ENCODE measurements at places on chromosomes 7 and 10. TPM values are rescaled to one million over a fixed set of nuclear protein-coding genes. Genes with fewer than 3 reads are reported as not detected.
A peak's percentile ranks its signal among the peaks of the same experiment; 100 is the strongest.

DNA sequence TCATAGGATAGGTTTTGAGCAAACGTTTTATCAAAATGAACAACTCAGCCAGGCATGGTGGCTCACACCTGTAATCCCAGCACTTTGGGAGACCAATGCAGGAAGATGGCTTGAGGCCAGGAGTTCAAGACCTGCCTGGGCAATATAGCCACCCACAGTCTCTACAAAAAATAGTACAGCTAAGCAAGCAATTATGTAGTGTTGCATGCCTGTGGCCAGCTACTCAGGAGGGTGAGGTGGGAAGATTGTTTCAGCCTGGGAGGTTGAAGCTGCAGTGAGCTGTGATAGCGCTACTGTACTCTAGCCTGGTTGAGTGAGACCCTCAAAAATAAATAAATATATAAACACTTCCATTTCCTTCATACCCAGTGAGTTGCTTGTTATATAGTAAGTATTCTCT, 67.1 kb downstream of the LSMEM1 start:
- DNase-seq, result no peak
- no peaks in the 10 kb centered on the region for H3K27me3 ChIP-seq
- H3K36me3 ChIP-seq, result no peaks in the 10 kb centered on the region
- H3K4me1 ChIP-seq, result no peaks in the 10 kb centered on the region

DNA sequence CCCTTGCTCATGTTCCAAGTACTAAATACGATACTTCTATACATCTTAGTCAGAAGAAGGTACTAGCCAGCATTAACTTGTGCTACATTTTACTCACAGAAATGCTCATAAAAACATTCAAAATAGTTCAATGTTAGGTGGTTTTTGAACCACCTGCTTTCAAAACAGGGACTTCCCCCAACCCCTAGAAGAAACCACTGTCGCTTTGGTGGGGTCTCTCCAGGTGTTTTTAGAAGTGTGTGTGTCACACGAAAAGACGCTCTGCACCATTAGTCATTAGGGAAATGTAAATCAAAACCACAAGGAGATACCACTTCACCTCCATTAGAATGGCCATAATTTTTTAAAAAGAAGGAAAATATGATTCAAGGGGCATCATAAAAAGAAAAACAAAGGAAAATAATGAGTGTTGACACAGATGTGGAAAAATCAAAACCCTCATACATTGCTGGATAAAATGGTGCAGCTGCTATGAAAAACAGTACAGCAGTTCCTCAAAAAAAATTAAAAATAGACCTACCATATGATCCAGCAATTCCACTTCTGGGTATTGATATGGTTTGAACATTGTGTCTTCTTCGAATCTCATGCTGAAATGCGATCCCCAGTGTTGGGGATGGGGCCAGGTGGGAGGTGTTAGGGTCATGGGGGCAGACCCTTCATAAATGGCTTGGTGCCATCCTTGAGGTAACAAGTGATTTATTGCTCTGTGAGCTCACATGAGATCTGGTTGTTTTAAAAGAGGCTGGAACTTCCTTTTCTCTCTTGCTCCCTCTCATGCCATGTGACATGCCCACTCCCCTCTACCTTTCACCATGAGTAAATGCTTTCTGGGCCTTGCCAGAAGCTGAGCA, 74.2 kb downstream of the MALSU1 start:
- no peaks in the 10 kb centered on the region for H3K27me3 ChIP-seq
- no peak overlapping the region for H3K4me3 ChIP-seq
- H3K36me3 ChIP-seq, result no peaks in the 10 kb centered on the region
- no peak for DNase-seq
- H3K27ac ChIP-seq, result no peak overlapping the region

DNA sequence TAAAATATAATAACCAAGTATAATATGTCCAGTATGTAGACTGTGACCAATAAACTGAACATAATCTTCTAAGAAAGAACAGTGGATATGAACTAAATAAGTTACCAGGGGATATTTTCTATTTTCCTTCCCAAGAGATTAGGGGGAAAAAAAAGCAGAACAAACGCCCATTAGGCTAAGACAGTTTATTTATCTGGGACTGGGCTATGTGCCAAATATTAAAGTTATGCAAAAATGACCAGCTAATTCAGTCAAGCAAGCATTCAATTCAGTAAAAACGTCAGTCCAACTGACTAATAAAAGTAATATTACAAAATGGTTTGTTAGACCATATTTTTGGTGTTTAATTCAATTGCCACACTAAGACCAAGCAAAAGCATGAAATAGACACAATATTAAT, 122.2 kb downstream of the TSPAN12 start:
- H3K4me1 ChIP-seq, result peaks cover 47% of the 10 kb centered on the region
- no peak overlapping the region for H3K27ac ChIP-seq
- H3K36me3 ChIP-seq, result no peaks in the 10 kb centered on the region

The COL1A2 gene
- total RNA-seq, result 1,047 TPM

DNA sequence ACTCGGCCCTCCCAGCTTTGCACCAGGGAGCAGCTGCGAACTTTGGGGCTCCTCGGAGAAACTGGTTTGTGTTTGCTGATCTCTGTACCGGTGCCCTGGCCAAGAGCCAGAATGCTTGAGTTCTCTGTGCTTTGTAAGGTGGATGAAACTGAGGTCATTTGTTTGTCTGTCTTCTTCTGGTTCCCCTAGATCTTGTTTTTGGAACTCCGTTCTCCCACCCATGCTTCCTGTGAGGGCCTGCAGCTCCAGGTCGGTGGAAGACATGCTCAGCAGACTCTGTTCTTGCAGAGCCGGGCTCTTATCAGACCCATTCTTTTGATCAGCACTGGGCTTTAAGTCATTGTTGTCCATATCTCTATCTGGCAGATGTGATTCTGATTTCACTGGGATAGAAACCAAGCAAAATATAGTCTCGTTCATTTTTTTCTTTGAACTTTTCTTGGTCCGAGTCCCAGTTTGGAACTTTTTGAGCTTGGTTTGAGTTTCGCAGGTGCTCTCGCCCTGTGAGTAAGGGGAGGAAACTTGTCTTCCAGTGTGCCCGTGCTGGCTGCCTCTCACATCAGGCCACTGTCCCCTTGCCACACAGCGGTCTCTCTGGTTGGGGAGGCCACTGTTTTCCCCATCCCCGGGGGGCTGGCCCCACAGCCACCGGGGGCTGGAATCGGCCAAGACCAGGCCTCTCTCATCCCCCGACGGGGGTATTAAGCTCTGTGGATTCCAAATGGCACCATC, 31.2 kb downstream of the JCAD start:
- no peaks in the 10 kb centered on the region for H3K27me3 ChIP-seq
- peaks cover 45% of the 10 kb centered on the region for H3K4me1 ChIP-seq
- peak overlapping the region; percentile 85 for H3K27ac ChIP-seq
- peak; percentile 86 for DNase-seq
- peaks cover 5% of the 10 kb centered on the region for H3K36me3 ChIP-seq

DNA sequence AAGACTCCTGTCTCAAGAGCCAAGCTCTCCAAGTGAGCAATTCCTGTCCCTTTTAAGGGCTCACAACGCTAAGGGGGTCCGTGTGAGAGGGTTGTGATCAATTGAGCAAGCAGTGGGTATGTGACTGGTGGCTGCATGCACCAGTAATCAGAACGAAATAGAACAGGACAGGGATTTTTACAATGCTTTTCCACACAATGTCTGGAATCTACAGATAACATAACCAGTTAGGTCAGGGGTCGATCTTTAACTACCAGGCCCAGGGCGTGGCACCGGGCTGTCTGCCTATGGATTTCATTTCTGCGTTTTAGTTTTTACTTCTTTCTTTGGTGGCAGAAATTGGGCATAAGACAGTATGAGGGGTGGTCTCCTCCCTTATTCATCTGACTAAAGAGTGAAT, 54.9 kb upstream of the SP4 start:
- no peak overlapping the region for H3K27ac ChIP-seq
- H3K4me1 ChIP-seq, result no peaks in the 10 kb centered on the region

The NUPR2 gene
- total RNA-seq, result not detected

DNA sequence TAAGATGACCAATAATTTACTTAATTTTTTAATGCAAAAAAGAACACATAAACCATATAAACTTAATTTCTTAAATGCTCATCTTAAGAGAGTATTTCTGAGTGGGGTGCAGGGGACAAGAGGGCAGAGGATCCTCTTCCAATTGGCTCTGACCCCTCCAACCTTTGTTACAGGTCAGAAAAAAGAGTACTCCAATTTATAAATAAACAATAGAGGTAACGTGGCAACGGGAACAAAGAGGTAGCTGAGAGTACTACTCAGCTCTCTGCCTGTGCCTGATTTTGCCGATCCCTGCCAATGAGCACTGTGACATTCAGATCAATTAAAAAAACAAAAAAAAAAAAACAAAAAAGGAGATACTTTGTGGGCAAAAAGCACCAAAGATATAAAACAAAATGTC, 307.9 kb downstream of the PARD3 start:
- no peak for DNase-seq
- peaks cover 8% of the 10 kb centered on the region for H3K4me1 ChIP-seq
- H3K27me3 ChIP-seq, result no peaks in the 10 kb centered on the region
- H3K36me3 ChIP-seq, result no peaks in the 10 kb centered on the region
- no peak overlapping the region for H3K27ac ChIP-seq

The BLNK gene
- total RNA-seq, result 0.99 TPM

GRCh38 chr10:84427903-84428650, 99.7 kb downstream of the CCSER2 start:
- H3K27ac ChIP-seq, result no peak overlapping the region
- no peaks in the 10 kb centered on the region for H3K27me3 ChIP-seq
- no peaks in the 10 kb centered on the region for H3K4me1 ChIP-seq
- DNase-seq, result no peak

DNA sequence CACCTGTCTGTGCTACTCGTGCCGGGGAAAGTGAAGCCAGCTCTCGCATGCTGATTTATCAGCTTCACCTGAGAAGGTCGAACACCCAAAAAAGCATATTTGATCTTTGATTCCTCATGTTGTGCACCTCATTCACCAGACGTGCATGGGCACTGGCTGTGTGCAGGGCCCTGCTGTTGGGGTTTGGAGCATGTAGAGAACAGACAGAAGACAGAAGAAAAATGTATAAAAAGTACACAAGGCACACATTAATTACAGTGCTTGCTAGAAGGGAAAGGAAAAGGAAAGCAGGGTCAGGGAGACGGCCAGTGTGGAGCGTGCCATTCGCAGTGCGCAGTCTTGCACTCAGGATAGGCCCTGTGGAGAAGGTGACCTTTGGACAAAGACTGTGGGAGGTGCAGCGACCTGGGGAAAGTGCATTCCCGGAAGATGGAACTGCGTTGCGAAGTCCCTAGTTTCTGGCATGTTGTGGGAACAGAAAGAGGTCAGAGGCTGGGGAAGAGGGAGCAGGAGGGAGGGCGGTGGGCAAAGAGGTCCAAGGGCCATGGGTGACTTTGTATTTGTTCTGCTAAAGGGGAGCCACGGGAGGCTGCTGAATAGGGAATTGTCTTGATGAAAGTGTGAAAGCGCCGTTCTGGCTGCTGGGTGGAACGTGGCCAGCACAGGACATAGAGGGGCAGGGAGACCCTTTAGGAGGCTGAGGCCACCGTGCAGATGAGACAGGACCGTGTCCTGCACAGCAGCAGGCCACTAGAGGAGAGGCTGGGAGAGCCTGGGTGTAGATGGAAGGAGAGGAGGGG, 232.8 kb downstream of the GLRX3 start:
- no peak for DNase-seq
- no peaks in the 10 kb centered on the region for H3K4me1 ChIP-seq
- no peaks in the 10 kb centered on the region for H3K27me3 ChIP-seq
- H3K4me3 ChIP-seq, result no peak overlapping the region

DNA sequence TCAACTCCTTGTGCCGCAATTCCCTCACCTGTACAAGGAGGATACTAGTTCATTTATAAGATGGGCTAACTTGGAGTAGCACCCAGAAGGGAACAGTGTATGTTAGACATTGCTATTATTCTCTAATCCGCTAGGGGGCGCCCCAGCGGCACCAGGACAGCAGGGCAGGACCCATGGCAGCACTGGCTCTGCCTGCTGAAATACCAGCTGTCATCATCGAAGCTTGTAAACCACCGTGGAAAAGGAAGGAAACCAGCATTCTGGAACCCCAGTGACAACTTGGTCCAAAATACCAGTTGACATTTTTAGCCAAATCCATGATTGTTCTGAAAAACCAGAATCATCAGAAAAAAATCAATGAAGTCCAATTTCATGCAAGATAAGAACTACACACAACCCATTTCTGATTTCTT, 134.4 kb downstream of the ITGA8 start:
- no peak overlapping the region for H3K27ac ChIP-seq
- H3K27me3 ChIP-seq, result no peaks in the 10 kb centered on the region
- H3K4me1 ChIP-seq, result no peaks in the 10 kb centered on the region
- H3K4me3 ChIP-seq, result no peak overlapping the region
- H3K36me3 ChIP-seq, result no peaks in the 10 kb centered on the region

GRCh38 chr7:108442039-108442568, 14.1 kb downstream of the NRCAM start:
- H3K27me3 ChIP-seq, result no peaks in the 10 kb centered on the region
- no peak overlapping the region for H3K4me3 ChIP-seq
- no peaks in the 10 kb centered on the region for H3K4me1 ChIP-seq
- H3K27ac ChIP-seq, result no peak overlapping the region
- DNase-seq, result no peak

DNA sequence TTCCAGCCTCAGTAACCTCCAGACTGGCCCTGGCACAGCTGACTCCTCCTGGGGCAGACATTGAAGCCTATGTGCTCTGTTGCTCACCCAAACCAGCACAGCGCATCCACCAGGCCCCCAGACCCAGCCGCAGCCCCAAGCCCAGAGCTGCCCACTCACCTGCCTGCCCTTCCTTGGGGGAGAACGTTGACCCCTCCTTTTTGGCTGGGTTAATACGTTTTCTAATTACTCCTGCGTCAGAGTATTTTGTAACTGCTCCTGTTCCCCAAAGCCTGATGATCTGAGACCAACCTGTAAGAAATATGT, 106.9 kb upstream of the NPS start:
- no peaks in the 10 kb centered on the region for H3K4me1 ChIP-seq
- H3K4me3 ChIP-seq, result no peak overlapping the region
- H3K27ac ChIP-seq, result no peak overlapping the region
- H3K36me3 ChIP-seq, result peaks cover 17% of the 10 kb centered on the region

GRCh38 chr7:111741811-111742240, 179.5 kb upstream of the IMMP2L start:
- no peak overlapping the region for H3K27ac ChIP-seq
- H3K27me3 ChIP-seq, result no peaks in the 10 kb centered on the region
- H3K4me3 ChIP-seq, result no peak overlapping the region
- no peaks in the 10 kb centered on the region for H3K4me1 ChIP-seq

DNA sequence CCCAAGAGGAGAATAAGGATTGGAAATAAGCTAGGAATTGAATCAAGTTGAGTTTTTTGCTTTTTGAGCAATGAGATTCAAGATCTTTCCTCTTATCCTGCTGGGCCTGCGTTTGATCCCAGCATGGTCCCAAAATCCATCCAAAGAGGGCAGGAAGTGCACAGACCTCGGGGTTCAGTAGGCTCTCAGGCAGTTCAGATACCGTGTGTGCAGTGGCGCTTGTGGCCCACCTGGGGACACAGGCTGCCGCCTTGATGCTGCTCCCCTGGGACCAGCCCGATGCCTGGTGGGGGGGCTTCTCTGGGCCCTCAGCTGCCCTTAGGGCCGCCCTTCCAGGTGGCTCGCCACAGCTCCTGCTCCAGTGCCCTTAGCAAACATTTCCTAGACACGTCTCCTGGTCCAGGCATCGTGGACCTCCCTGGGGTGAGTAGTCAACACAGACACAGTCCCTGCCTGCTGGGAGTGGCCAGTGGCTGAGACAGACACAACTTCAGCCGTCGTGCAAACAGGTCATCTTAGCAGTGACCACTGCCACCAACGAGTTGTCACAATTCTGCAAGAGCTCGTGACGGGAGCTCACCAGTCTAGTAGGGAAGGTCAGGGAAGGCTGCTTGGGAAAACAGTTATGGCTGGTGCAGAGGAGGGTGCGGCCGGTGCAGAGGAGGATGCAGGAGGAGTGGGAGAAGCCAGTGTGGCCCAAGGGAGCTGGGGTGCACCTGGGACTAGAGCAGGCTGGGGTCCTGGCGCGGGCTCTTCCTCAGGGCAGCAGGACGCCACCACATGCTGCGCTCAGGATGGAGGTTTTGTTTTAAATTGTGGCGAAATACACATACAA, 21.7 kb upstream of the JAKMIP3 start:
- H3K27me3 ChIP-seq, result peaks cover 14% of the 10 kb centered on the region
- H3K4me3 ChIP-seq, result no peak overlapping the region
- H3K27ac ChIP-seq, result no peak overlapping the region
- DNase-seq, result no peak
- H3K4me1 ChIP-seq, result no peaks in the 10 kb centered on the region
